ENCODE measurements at places on chromosomes 12 and 14. TPM values are rescaled to one million over a fixed set of nuclear protein-coding genes. Genes with fewer than 3 reads are reported as not detected.

PPP4R4 gene
- total RNA-seq, result 0.29 TPM

PLA2G1B gene
- not detected for total RNA-seq

AMHR2 gene
- 0.86 TPM for total RNA-seq

FAM186B gene
- total RNA-seq, result 0.07 TPM

CPM gene
- total RNA-seq, result 5.7 TPM

STON2 gene
- 2.6 TPM for total RNA-seq

SERPINA1 gene
- 1.7 TPM for total RNA-seq

KRT78 gene
- 0.15 TPM for total RNA-seq

NANOG gene
- total RNA-seq, result not detected

ETFBKMT gene
- 1.3 TPM for total RNA-seq

OTOGL gene
- total RNA-seq, result not detected

C12orf50 gene
- not detected for total RNA-seq

ESPL1 gene
- total RNA-seq, result 18.2 TPM

GRIP1 gene
- 3.5 TPM for total RNA-seq

KLRD1 gene
- total RNA-seq, result not detected

CATSPERB gene
- not detected for total RNA-seq

LBHD2 gene
- not detected for total RNA-seq

B4GALNT3 gene
- 0.69 TPM for total RNA-seq

ACOT6 gene
- total RNA-seq, result not detected

NT5DC3 gene
- 23.8 TPM for total RNA-seq

KCNMB4 gene
- 0.16 TPM for total RNA-seq

CCDC184 gene
- total RNA-seq, result 2.7 TPM

DENND5B gene
- total RNA-seq, result 13.0 TPM

All from A549 treated with Hydrocortisone at 1 μM for 4 hours (cell line).